ENCODE measurements at places on chromosomes 5 and 9.

DNA sequence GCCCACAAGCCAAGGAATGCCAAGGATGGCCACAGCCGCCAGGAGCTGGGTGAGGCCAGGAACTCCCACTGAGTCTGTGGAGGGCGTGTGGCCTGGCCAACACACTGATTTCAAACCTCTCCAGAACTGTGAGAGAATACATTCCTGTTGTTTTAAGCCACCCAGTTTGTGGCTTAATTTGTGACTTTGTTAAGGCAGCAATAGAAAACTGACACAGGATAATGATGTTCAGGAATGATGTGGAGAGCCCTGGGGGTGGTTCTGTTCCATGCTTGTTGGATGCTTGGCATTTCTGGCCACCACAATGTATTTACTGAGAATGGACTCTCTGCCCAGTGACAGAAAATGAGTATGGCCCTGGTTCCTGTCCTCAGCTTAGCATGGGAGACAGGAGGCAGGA, 82.8 kb downstream of the DAP start:
- DNase-seq: no peak

DNA sequence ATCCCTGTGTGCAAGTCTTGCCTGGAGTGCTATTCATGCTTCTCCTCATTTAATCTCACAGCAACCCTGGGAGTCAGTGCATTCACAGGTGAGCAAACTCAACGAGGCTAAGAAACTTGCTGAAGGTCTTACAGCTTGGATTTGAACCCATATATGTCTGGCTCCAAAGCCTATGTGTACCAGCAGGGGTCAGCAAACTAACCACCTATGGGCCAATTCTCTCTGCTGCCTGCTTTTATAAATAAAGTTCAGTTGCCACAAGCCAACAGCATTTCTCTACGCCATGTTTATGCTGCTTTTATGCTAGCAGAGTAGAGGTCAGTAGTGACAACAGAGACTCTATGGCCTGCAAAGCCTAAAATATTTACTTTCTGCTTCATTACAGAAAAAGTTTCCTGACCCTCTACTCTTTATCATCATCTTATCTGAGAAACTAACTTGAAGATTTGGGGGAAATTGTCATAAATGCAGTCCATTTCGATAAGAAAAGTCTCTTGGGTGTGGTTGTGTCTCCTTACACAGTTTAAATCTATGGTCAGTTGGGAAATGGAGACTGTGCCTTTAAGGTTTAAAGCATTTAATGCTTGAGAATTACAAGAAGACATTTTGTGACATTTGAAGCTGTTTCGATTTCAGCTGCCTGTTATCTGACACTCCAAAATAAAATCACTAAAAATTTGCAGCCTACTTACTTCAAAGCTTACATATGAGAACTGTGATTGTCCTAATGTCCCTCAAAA, 137.7 kb downstream of the PRELID2 start:
- no peak for DNase-seq

- DNase-seq: no peak
These were observed 139.7 kb upstream of the VCAN start for GRCh38 chr5:83331842-83332241.

DNA sequence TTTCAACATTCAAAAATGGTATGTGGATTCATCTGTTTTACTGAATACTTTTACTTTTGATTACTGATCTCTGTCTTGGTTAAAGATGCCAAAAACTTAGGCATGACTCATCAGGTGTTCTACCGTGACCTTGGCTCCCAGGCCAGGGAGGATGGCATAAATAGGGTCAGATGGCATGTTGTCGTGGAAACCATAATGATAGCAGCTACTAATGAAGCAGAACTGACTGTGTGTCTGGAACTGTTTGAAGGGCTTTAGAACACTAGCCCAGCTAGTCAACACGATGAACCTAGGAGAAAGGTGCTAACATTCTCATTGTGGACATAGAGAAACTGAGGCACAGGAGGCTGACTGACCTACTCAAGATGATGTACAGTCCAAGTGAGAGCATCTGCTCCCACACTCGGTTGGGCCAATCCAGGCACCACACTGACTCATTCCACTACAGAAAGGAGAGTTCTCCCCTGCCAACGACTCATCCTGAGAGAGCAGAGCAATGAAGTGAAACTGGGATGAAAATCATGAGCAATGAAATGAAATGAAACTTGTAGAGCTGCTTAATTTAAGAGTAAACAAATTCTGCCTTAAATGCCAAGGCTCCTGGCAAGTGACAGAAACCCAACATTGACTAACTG, 116.0 kb downstream of the TENT4A start:
- no peak for DNase-seq

GRCh38 chr5:45057564-45057963, 248.8 kb downstream of the MRPS30 start:
- no peak for DNase-seq

GRCh38 chr5:23994581-23995370, 487.4 kb downstream of the PRDM9 start:
- no peak for DNase-seq

Measured in esophagus squamous epithelium (tissue), 5 donors.